ENCODE measurements at places on chromosomes 3 and 15. TPM values are rescaled to one million over a fixed set of nuclear protein-coding genes. Genes with fewer than 3 reads are reported as not detected.

The ATP13A4 gene
- 1.1 TPM for total RNA-seq

The AHSG gene
- total RNA-seq, result not detected

The CDHR4 gene
- total RNA-seq, result not detected

The TLR9 gene
- 0.55 TPM for total RNA-seq

The SV2B gene
- 0.02 TPM for total RNA-seq

The GOLGA8G gene
- total RNA-seq, result not detected

The ITPKA gene
- 0.35 TPM for total RNA-seq

- H3K27ac ChIP-seq, result no peak overlapping the region
- no peaks in the 10 kb centered on the region for H3K4me1 ChIP-seq
- no peak for DNase-seq
- H3K4me3 ChIP-seq, result no peak overlapping the region
- no peaks in the 10 kb centered on the region for H3K27me3 ChIP-seq
- no peaks in the 10 kb centered on the region for H3K36me3 ChIP-seq
These were observed 324.5 kb upstream of the ROBO2 start for GRCh38 chr3:76715426-76715825.

- peaks cover 18% of the 10 kb centered on the region for H3K4me1 ChIP-seq
- H3K4me3 ChIP-seq, result no peak overlapping the region
- H3K27me3 ChIP-seq, result peaks cover 5% of the 10 kb centered on the region
- peaks cover 12% of the 10 kb centered on the region for H3K36me3 ChIP-seq
- H3K27ac ChIP-seq, result no peak overlapping the region
These were observed 363.5 kb downstream of the FOXP1 start for GRCh38 chr3:71219744-71220638.

DNA sequence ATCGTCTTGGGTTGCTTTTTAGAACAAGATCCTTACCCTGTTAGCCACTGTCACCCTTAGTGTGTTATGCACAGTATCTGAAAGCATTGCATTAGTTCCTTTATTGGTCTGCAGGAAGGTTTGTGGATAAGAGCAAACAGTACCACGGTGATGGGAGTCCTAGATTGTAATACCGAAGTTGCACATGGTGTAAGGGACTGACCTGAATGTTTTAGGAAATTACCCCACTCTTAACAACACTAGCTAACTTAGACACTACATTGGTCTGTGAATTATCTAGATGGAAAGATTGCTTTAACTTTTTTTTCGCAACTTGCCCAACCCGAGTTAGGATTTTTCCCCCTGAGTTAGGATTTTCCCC lies 1.3 kb downstream of the STT3B start:
- no peak overlapping the region for H3K4me3 ChIP-seq
- peak overlapping the region; percentile 98 for H3K27ac ChIP-seq
- peaks cover 35% of the 10 kb centered on the region for H3K4me1 ChIP-seq
- DNase-seq, result peak; percentile 12

DNA sequence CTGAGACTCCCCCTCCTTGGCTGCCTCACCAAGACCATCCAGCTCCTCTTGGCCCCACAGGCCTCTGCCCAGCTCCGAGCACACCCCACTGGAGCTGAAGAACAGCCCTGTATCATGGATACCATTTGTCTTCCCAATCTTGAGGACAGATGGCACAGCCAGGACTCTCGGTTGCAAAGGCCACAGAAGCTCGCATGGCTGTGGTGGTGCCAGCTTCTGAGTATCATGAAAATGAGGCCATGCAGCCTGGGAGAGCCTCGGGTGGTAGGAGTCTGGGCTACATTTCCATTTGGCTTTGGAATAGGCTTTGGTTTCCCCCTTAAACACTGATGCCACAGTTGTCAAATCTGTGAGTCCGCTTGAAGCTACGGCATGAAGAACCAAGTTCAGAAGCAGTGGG lies 106.6 kb downstream of the SEMA5B start:
- peaks cover 4% of the 10 kb centered on the region for H3K4me1 ChIP-seq
- DNase-seq, result no peak
- no peak overlapping the region for H3K27ac ChIP-seq
- H3K27me3 ChIP-seq, result peaks cover 38% of the 10 kb centered on the region

DNA sequence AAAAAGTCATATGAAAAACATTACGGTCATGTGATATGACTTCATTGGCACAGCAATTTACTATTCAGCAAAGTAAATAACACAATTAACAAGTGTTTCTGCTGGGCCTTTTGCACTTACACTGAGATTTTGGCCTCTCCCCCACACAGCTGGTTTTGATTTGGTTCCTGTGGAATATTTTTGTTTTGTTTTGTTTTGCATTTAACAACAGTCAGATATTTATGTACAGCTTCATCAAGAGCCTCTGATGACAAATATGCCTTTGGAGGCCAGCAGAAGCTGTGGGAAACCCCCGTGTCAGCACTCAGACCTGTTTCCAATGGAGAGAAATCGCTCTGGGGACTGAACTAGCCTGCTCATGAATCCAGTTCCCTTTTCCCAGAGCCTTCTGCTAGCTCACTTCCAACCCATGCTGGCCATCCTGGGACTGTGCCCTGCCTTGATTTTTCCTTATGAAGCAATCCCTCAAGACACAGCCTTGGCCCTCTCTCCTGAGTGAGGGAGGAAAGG lies 161.9 kb downstream of the ATG7 start:
- peaks cover 4% of the 10 kb centered on the region for H3K4me1 ChIP-seq
- H3K36me3 ChIP-seq, result peaks cover 2% of the 10 kb centered on the region
- H3K27me3 ChIP-seq, result no peaks in the 10 kb centered on the region
- no peak for DNase-seq
- no peak overlapping the region for H3K27ac ChIP-seq

DNA sequence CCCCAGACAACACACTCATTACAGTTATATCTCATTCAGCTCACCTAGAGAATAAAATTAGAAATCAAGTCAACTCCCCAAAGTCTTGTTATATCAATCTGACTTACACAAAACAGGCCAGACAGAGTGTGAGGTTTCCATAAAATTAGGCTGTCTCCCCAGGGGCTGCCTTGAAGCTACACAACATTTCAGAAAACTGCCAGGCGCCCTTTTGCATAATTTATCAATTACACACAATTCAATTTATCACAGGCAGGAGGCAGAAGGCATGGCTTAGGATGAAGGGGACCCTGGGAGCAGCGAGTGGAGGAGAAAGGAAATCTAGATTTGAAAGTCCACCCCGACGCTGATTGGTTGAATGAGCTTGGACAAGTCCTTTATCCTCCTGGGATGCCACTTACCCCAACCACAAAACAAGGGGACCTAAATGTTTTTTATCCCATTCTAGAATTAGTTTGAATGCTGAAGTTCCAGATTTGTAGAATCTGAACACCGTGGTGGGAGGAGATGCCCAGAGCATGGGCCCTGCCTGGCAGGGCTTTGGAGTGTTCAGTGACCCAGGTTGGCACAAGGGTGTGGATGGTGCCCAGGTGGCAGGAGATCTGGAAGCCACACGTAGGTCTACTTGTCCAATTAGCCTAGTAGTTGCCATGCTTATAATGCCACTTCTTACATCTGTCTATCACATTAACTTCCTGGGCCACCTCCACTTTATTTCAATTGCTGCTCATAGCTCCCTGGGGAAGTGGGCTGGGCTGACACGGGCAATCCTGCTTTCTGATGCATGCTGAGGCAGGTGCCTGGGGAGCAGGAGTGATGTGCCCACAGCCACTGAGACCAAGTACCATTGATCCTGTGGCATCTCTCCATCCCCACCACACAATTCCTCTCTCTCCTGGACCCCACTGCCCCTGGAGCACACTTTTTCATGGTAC lies 119.8 kb upstream of the TLE3 start:
- H3K36me3 ChIP-seq, result no peaks in the 10 kb centered on the region
- no peaks in the 10 kb centered on the region for H3K4me1 ChIP-seq
- DNase-seq, result no peak
- H3K27me3 ChIP-seq, result peaks cover 4% of the 10 kb centered on the region

DNA sequence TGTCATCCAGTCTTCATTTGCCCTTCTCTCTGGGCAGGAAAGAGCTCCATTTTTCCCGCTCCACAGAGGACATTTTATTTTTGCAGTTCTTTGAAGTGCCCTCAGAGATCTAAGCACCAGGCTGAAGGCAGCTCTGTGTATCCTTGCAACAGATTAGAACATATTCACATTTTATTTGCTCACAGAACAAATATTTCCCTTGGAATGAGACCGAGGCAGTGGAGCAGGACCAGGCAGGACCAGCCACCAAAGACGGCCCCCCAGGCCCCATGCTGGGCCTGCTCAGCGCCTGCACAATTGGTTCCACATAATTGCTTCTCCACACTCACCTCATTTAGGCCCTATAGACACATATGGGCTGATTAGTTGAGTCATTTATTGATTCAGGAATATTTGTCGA lies 15.7 kb upstream of the ETV5 start:
- H3K27ac ChIP-seq, result no peak overlapping the region
- DNase-seq, result no peak
- H3K4me3 ChIP-seq, result no peak overlapping the region
- H3K4me1 ChIP-seq, result no peaks in the 10 kb centered on the region
- H3K36me3 ChIP-seq, result no peaks in the 10 kb centered on the region
- H3K27me3 ChIP-seq, result peaks cover 26% of the 10 kb centered on the region

- H3K27me3 ChIP-seq, result no peaks in the 10 kb centered on the region
- peaks cover 8% of the 10 kb centered on the region for H3K36me3 ChIP-seq
- H3K27ac ChIP-seq, result peak overlapping the region; percentile 96
- DNase-seq, result no peak
These were observed 411 bp upstream of the EIF2B5 start for GRCh38 chr3:184134746-184135148.

DNA sequence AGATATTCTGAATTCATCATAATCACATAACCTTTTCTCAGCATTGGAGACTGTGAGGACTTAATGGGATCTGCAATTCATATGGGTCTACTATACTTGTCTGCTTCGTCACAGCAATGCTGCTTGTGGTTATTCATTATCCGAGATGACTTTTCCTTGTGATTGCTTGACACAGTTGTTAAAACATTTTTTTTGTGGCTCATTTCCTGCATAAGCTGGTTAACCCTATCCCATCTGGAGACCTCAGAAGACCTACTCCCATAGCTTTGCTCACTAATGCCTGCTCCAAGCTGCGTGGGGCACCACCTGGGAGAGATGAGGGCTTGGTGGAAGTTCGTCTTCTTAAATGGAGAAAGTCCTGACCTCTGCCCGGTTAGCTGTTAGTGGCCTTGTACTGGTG lies 360.8 kb downstream of the CHST2 start:
- H3K36me3 ChIP-seq, result peaks cover 2% of the 10 kb centered on the region
- H3K4me1 ChIP-seq, result no peaks in the 10 kb centered on the region
- no peak for DNase-seq
- H3K27ac ChIP-seq, result no peak overlapping the region
- H3K27me3 ChIP-seq, result no peaks in the 10 kb centered on the region

DNA sequence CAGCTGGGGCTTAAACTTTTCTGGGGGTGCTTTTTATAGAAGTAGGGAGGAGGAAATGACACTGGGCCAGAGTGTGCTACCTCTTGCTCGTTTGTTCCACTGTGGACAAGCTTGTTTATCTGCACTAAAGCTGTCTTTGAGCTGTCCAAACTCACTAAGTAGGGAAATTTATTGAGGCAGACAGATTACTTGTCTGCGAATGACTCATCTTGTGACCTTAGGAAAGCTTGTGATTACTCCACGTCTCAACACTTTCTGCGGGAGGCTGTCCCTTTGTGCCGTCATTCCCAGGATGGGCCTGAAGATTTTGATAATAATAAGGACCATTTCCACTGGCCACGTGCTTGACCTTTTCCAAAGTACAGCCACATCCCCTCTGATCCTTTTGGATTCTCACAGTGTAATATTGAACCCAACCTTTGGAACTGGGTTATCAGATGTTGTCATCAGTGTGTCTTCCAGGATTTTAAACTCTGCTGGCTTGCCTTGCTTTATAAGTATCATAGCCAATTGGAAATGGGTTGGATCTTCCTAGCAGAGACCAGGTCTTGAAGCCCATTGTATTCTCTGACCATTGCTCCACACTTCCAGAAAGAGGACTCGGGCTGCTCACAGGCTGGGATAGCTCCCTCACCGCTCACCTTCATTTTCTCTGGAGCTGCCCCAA lies 84.7 kb downstream of the AGBL1 start:
- peaks cover 6% of the 10 kb centered on the region for H3K27me3 ChIP-seq
- H3K36me3 ChIP-seq, result no peaks in the 10 kb centered on the region
- DNase-seq, result no peak

- H3K36me3 ChIP-seq, result peaks cover 23% of the 10 kb centered on the region
- peaks cover 22% of the 10 kb centered on the region for H3K4me1 ChIP-seq
- no peaks in the 10 kb centered on the region for H3K27me3 ChIP-seq
- no peak overlapping the region for H3K4me3 ChIP-seq
These were observed 14.2 kb downstream of the ZNF280D start for GRCh38 chr15:56719021-56719612.

DNA sequence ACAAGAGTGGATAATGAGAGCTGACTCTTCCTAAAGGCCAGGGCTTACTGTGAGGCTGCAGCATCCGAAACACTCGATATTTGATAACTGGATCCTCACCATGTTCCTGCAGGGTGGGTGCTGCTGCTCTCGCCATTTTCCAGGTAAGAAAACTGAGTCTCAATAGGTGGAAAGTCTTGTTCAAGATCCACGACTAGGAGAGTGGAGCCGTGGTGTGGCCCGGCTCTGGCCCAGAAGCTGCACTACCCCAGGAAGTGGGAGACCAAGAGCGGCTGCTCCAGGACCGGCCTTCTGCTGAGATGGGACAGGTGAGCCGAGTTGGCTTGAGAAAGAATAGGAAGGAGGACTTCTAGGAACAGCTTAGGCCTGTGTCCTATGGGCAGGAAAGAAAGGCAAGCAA lies 121.6 kb downstream of the SMAD6 start:
- no peaks in the 10 kb centered on the region for H3K36me3 ChIP-seq
- DNase-seq, result no peak
- H3K27me3 ChIP-seq, result no peaks in the 10 kb centered on the region
- no peak overlapping the region for H3K4me3 ChIP-seq
- H3K27ac ChIP-seq, result no peak overlapping the region

GRCh38 chr3:11118181-11118682 lies 36.1 kb upstream of the HRH1 start:
- DNase-seq, result no peak
- no peaks in the 10 kb centered on the region for H3K4me1 ChIP-seq
- H3K4me3 ChIP-seq, result no peak overlapping the region
- peaks cover 21% of the 10 kb centered on the region for H3K27me3 ChIP-seq

GRCh38 chr15:39907216-39907615 lies 12.8 kb downstream of the GPR176 start:
- no peaks in the 10 kb centered on the region for H3K36me3 ChIP-seq
- no peak for DNase-seq
- no peak overlapping the region for H3K4me3 ChIP-seq
- H3K27me3 ChIP-seq, result peaks cover 8% of the 10 kb centered on the region
- H3K4me1 ChIP-seq, result no peaks in the 10 kb centered on the region

DNA sequence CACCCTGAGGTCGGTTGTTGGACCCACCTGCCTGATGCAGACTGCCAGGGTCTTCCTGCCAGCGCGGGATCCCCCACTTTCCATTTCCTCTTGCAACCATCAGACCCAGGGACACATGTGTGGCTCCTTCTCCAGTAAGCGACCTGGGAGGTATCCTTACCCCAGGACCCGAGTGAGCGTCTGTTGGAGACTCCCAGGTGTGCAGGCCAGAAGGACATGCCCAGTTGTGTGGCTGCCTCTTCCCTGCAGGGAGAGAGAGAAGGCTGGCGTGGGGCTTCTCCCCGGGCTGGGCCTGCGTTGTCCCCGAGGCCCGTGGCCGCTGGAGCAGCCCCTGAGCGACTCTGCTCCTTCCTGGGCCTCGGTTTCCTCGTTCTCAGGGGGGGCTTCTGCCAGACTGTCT lies 56.8 kb downstream of the APBA2 start:
- no peak overlapping the region for H3K4me3 ChIP-seq
- no peaks in the 10 kb centered on the region for H3K27me3 ChIP-seq

GRCh38 chr3:140250010-140250855 lies 315.2 kb downstream of the CLSTN2 start:
- H3K27ac ChIP-seq, result no peak overlapping the region
- H3K27me3 ChIP-seq, result no peaks in the 10 kb centered on the region
- DNase-seq, result no peak
- H3K4me3 ChIP-seq, result no peak overlapping the region
- H3K4me1 ChIP-seq, result no peaks in the 10 kb centered on the region
